ENCODE measurements at places on chromosomes 2 and 18. TPM values are rescaled to one million over a fixed set of nuclear protein-coding genes. Genes with fewer than 3 reads are reported as not detected.

GRCh38 chr2:176187899-176188773, at the start of gene HOXD1:
Gene HOXD1, plus strand, starts transcription at chr2:176188668. Its CDS starts 134 bp downstream, at chr2:176188802.
- peak within 1 kb of the TSS; percentile 41 for H3K27ac ChIP-seq
- DNase-seq, result peak; percentile 67
- no peaks in the 10 kb centered on the region for H3K4me1 ChIP-seq
- no peaks in the 10 kb centered on the region for H3K36me3 ChIP-seq

- H3K36me3 ChIP-seq, result no peaks in the 10 kb centered on the region
- H3K4me3 ChIP-seq, result peak overlapping the region; percentile 55
- H3K27me3 ChIP-seq, result no peaks in the 10 kb centered on the region
- no peak overlapping the region for H3K27ac ChIP-seq
These were observed 18.9 kb downstream of the TET3 start for GRCh38 chr2:74003494-74004211.

DNA sequence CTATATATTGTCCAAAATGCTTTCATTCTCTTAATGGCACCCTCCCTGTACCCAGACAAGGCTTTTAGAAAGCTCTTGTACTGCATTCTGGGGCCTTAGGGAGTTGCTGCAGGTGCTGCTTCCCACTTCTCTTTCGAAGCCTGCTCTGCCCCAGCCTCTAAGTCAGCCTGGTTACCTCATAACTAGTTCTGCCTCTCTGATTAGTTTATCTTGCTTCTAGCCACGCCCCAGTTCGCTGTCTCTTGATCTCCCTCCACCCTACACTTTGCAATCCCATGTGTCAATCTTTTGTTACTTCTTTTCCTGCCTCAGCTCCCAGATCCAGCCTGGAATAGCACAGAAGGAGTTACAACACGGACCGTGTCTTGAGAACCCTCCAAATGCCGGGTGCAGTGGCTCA, 13.8 kb upstream of the NCOA1 start:
- H3K27ac ChIP-seq, result no peak overlapping the region
- H3K27me3 ChIP-seq, result no peaks in the 10 kb centered on the region
- DNase-seq, result no peak
- H3K4me3 ChIP-seq, result no peak overlapping the region

PLEKHH2 gene
- total RNA-seq, result 45.3 TPM

LYPD6 gene
- total RNA-seq, result 6.8 TPM

- peak overlapping the region; percentile 70 for H3K27ac ChIP-seq
- H3K4me3 ChIP-seq, result no peak overlapping the region
- no peaks in the 10 kb centered on the region for H3K36me3 ChIP-seq
- peaks cover 8% of the 10 kb centered on the region for H3K4me1 ChIP-seq
These were observed 157.4 kb downstream of the GLI2 start for GRCh38 chr2:120892967-120893667.

GPR17 gene
- 0.25 TPM for total RNA-seq

GRB14 gene
- total RNA-seq, result 59.0 TPM

RNF144A gene
- total RNA-seq, result 12.6 TPM

GRCh38 chr2:2573658-2574293, 242.7 kb upstream of the MYT1L start:
- H3K4me1 ChIP-seq, result no peaks in the 10 kb centered on the region
- no peak overlapping the region for H3K27ac ChIP-seq
- no peaks in the 10 kb centered on the region for H3K27me3 ChIP-seq
- no peak for DNase-seq
- H3K4me3 ChIP-seq, result no peak overlapping the region
- H3K36me3 ChIP-seq, result no peaks in the 10 kb centered on the region

SP140 gene
- total RNA-seq, result 7.2 TPM

SCG2 gene
- 0.43 TPM for total RNA-seq

CFAP65 gene
- 15.5 TPM for total RNA-seq

DNA sequence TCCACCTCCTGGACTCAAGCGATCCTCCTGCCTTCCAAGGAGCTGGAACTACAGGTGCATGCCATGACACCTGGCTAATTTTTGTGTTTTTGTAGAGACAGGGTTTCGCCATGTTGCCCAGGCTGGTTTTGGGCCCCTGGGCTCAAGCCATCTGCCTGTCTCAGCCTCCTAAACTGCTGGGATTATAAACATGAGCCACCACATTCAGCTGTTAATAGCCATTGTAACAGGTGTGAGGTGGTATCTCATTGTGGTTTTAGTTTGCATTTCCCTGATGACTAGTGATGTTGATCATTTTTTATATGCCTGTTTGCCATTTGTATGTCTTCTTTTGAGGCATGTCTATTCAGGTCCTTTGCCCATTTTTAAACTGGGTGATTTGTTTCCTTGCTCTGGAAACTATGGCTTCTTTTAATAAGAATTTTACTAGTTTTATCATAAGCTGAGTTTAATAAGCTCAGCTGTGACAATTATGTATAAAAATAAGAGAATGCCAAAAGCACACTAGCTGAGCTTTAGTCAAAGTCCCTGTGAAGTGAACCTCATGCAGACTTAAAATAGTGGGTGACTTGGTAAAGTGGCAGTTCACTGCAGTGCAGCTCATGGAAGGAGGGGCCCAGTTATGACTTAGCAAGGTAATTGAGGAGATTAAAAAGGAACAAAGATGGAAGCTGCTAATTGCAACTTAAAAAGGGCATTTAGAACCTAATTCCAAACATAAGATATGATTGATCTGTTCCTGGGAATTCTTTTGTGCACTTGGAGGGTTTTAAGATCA, 465.1 kb downstream of the TGIF1 start:
- DNase-seq, result no peak
- no peak overlapping the region for H3K4me3 ChIP-seq
- H3K27ac ChIP-seq, result no peak overlapping the region

DNA sequence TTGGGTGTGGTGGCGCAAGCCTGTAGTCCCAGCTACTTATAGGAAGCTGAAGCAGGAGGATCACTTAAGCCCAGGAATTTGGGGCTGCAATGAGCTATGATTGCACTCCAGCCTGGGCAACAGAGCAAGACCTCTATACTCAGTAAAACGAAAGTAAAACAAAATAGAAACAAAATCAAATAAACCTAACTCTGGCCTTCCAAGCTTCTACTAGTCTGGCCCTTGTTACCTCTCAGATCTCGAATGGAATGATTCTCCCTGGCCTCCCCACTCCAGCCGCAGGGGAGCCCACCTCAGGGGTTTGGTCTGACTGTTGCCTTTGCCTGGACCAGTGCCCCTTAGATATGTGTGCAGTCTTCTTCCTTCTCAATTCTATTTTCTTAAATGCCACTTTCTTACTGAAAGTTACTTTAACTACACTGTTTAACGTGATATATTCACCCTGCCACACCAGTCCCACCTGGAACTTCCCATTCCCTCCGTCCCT, 160.0 kb upstream of the GCFC2 start:
- H3K4me3 ChIP-seq, result no peak overlapping the region
- H3K27ac ChIP-seq, result no peak overlapping the region
- no peaks in the 10 kb centered on the region for H3K36me3 ChIP-seq
- no peak for DNase-seq
- H3K4me1 ChIP-seq, result no peaks in the 10 kb centered on the region
- no peaks in the 10 kb centered on the region for H3K27me3 ChIP-seq

GRCh38 chr2:238927746-238928519, 80.0 kb downstream of the TWIST2 start:
- no peak overlapping the region for H3K27ac ChIP-seq
- no peaks in the 10 kb centered on the region for H3K36me3 ChIP-seq
- DNase-seq, result no peak

DNA sequence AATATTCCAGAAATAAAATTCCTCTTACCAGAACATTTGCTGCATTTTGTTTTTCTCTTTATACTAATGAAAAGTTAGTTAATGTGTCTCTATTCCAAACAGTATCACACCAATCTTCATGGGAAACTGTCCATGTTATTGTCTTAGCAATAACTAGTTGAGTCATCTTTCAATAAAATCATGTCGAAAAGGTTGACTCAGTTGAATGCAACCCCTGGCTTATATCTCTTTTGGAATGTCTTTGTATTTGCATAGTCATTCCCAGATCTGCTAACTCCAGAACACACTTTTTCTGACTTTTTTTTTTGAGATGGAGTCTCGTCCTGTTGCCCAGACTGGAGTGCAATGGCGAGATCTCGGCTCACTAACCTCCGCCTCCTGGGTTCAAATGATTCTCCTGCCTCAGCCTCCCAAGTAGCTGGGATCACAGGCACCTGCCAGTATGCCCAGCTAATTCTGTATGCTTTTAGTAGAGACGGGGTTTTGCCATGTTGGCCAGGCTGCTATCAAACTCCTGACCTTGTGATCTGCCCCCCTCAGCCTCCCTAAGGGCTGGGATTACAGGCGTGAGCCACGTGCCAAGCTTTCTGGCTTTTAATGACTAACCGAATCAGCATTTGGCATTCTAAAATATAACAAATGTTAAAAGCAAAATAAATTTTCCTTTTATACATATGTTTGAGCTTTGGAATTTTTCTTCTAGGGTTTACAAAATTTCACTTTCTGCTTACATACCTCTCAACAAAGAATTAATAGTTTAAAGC, 133.2 kb upstream of the GULP1 start:
- H3K27me3 ChIP-seq, result no peaks in the 10 kb centered on the region
- H3K36me3 ChIP-seq, result no peaks in the 10 kb centered on the region
- H3K4me3 ChIP-seq, result no peak overlapping the region
- no peaks in the 10 kb centered on the region for H3K4me1 ChIP-seq
- DNase-seq, result no peak
- H3K27ac ChIP-seq, result no peak overlapping the region

DNA sequence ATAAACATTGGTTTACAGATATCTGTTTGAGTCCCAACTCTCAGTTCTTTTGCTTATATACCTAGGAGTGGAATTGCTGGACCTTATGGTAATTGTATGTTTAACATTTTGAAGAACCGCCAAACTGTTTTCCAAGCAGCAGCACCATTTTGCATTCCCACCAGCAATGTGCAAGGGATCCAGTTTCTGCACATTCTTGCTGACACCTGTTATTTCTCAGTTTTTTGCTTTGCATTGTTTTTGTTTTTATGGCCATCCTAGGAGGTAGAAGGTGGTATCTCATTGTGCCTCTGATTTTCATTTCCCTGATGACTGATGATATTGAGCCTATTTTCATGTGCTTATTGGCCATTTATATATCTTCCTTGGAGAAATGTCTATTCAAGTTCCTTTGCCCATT, 71.2 kb downstream of the MCFD2 start:
- no peaks in the 10 kb centered on the region for H3K27me3 ChIP-seq
- no peak overlapping the region for H3K27ac ChIP-seq
- H3K4me1 ChIP-seq, result peaks cover 41% of the 10 kb centered on the region

DNA sequence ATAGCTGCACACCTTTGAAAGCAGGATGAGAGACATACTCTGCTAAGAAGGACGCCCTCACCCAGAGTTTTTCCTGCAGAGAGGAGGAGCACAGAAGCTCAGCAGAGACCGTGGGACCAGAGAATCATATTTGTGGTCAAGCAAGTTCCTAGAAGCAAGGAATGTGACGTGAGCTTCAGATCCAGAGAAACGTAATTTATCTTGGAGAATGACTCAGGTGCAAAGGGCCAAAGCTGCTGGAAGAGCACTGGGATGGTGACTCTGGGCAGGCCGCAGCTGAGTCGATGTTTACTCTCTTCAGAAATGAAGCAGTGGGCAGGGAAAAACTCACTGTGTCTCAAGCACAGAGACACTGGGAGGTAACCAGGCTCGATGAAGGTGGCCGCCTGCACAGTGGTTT, 50.1 kb upstream of the IGFBP2 start:
- H3K4me3 ChIP-seq, result no peak overlapping the region
- H3K36me3 ChIP-seq, result no peaks in the 10 kb centered on the region
- no peaks in the 10 kb centered on the region for H3K27me3 ChIP-seq
- no peak overlapping the region for H3K27ac ChIP-seq

- H3K36me3 ChIP-seq, result no peaks in the 10 kb centered on the region
- H3K4me1 ChIP-seq, result no peaks in the 10 kb centered on the region
- no peak overlapping the region for H3K27ac ChIP-seq
These were observed 87.4 kb downstream of the GAREM1 start for GRCh38 chr18:32383050-32383819.

DNA sequence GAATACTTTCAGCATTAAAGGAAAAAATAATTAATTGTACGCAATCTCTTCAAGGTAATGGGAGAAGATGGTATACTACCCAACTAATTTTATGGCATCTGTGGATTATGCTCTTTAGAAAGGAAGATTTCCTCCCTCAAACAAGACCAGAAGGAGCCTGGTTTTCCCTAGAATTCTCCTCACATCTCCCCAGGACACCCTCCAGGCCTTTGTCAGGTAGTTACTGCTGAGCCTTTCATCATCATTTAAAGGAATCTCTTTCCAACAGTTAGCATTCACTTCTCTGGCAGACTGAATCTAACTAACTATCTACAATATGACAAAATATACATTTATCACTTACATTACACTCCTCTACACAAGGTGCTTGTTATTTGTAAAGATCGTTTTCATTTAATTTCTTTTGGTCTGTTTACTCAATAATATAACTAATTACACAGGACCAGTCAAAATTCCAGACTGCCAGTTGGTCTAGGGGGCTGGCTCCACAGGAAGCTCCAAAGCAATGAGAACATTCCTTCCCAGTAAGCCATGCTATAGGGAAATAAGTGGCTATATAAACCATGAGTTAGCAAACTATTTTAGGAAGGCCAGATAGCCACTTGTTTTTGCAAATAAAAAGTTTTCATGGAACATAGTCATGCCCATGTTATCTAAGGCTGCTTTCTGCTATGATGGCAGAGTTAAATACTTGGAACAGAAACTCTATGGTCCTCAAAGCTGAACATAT, 19.1 kb downstream of the ZNF24 start:
- no peaks in the 10 kb centered on the region for H3K36me3 ChIP-seq
- H3K4me3 ChIP-seq, result no peak overlapping the region
- H3K27me3 ChIP-seq, result no peaks in the 10 kb centered on the region
- no peak for DNase-seq

RASGRP3 gene
- total RNA-seq, result 8.2 TPM

GRCh38 chr2:178858896-178859625, 51.8 kb upstream of the TTN start:
- no peak overlapping the region for H3K4me3 ChIP-seq
- no peak for DNase-seq
- no peaks in the 10 kb centered on the region for H3K36me3 ChIP-seq

GRCh38 chr2:240788482-240788881, 31.5 kb downstream of the KIF1A start:
- no peaks in the 10 kb centered on the region for H3K27me3 ChIP-seq
- no peak overlapping the region for H3K27ac ChIP-seq
- no peak overlapping the region for H3K4me3 ChIP-seq
- H3K4me1 ChIP-seq, result peaks cover 12% of the 10 kb centered on the region
- H3K36me3 ChIP-seq, result no peaks in the 10 kb centered on the region

HEATR5B gene
- 41.6 TPM for total RNA-seq

GRCh38 chr2:207617011-207617671, 8.1 kb downstream of the METTL21A start:
- no peaks in the 10 kb centered on the region for H3K27me3 ChIP-seq
- DNase-seq, result no peak
- no peaks in the 10 kb centered on the region for H3K36me3 ChIP-seq
- no peak overlapping the region for H3K4me3 ChIP-seq
- no peak overlapping the region for H3K27ac ChIP-seq
- H3K4me1 ChIP-seq, result no peaks in the 10 kb centered on the region

GRCh38 chr2:74011246-74011645, 26.5 kb downstream of the TET3 start:
- no peak overlapping the region for H3K27ac ChIP-seq
- H3K36me3 ChIP-seq, result no peaks in the 10 kb centered on the region
- peaks cover 7% of the 10 kb centered on the region for H3K4me1 ChIP-seq
- H3K4me3 ChIP-seq, result no peak overlapping the region

DAPL1 gene
- total RNA-seq, result not detected

All from testis (tissue), 5 donors.